ENCODE measurements at places on chromosomes 1 and 21. TPM values are rescaled to one million over a fixed set of nuclear protein-coding genes. Genes with fewer than 3 reads are reported as not detected.

The NRDC gene
- total RNA-seq, result 145 TPM

The OR2L8 gene
- 1.1 TPM for total RNA-seq

The TSSK3 gene
- total RNA-seq, result 1.2 TPM

The LHX8 gene
- not detected for total RNA-seq

DNA sequence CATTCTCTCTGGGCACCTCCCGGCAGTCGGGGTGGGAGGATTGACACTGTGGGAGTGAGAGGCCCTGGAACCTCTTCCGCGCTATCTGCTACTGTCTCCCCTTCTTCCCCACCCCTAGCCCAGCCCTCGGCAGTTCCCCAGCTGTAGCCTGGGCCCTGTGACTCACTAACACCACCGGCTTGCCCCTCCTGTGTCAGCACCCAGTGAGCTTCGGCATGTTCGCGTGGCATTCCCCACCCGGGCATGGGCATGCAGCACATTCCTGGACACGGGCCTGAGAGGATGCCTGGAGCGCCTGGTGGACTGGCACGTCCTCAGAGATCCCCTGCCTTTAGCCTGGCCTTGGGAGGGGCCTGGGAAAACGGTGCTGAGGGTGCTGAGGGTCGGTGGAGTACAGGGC, 1.3 kb downstream of the CDK18 start:
- DNase-seq, result no peak

GRCh38 chr1:192702212-192702902, 66.4 kb downstream of the RGS13 start:
- DNase-seq, result no peak

- DNase-seq, result no peak
Observed at GRCh38 chr1:172724232-172724631, 65.3 kb downstream of the FASLG start.
